Right ventricle myocardium superior (tissue), 1 donor: ENCODE measurements at places on chromosomes 6 and 20. TPM values are rescaled to one million over a fixed set of nuclear protein-coding genes. Genes with fewer than 3 reads are reported as not detected.

- no peak for DNase-seq
These were observed 725.1 kb downstream of the KIF16B start for GRCh38 chr20:15848126-15848525.

GRCh38 chr6:34526241-34526972 lies 29.7 kb downstream of the SPDEF start:
- no peak for DNase-seq

SHLD1 gene
- total RNA-seq = 7.4 TPM

ERGIC3 gene
- 90.7 TPM for total RNA-seq

IL17F gene
- total RNA-seq = not detected

RNF217 gene
- total RNA-seq = 9.0 TPM

KIF13A gene
- 52.7 TPM for total RNA-seq
